Muscle of leg (tissue), 16 donors: ENCODE measurements at places on chromosomes 13 and 19. TPM values are rescaled to one million over a fixed set of nuclear protein-coding genes. Genes with fewer than 3 reads are reported as not detected.

Gene SLC7A9
- 0.22 TPM for total RNA-seq

Gene FNDC3A
- 39.2 TPM for total RNA-seq

Gene LYL1
- 5.0 TPM for total RNA-seq

Gene NACC1
- total RNA-seq: 12.9 TPM

Gene TSHZ3
- total RNA-seq: 8.0 TPM

Gene LGALS4
- 0.89 TPM for total RNA-seq

Gene SLC5A5
- total RNA-seq: not detected

Gene SIRT6
- total RNA-seq: 6.0 TPM

Gene B3GNT3
- 0.04 TPM for total RNA-seq

Gene IFNL1
- not detected for total RNA-seq

Gene IGFL1
- not detected for total RNA-seq

Gene FXYD3
- total RNA-seq: 0.35 TPM

Gene ZNF528
- total RNA-seq: 30.0 TPM
